ENCODE measurements at places on chromosomes 11 and 22.

GRCh38 chr22:41369837-41370236 lies 11.9 kb upstream of the TEF start:
- DNase-seq, result no peak

- no peak for DNase-seq
These were observed 280.6 kb downstream of the LARGE1 start for GRCh38 chr22:33639588-33640254.

DNA sequence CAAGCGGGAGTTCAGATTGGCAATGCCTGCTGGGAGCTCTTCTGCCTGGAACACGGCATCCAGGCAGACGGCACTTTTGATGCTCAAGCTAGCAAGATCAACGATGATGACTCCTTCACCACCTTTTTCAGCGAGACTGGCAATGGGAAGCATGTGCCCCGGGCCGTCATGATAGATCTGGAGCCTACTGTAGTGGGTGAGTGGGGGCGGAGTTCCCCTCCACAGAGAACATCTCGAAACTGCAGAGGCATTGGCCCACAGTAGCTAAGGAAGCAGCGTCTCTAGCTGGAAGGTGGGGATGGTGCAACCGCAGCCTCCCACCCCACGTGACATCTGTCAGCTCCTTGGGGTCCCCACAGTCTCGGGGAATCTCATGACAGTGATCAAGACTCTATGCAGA lies 10.9 kb downstream of the TUBA8 start:
- no peak for DNase-seq

- no peak for DNase-seq
These were observed 12.7 kb downstream of the OR51B4 start for GRCh38 chr11:5288906-5289550.

DNA sequence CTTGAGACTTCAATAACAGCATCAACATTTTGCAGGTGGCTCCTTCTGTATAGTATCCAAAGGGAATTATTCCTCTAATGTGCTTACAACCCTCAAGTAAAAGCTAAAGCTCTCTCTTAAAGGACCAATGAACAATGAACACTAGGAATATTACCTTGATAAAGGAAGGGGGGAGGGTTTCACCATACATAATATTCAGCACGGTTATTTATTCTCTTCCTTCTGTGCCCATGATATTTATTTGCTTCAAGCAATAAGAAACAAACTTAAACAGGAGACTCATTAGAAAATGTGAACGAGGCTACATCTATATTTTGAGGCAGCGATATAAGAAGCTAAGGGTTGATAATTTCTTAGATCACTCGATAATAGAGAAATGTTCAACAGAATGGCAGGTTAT lies 21.2 kb downstream of the BLID start:
- DNase-seq, result no peak

- peak; percentile 58 for DNase-seq
These were observed at the start of gene STX3 for GRCh38 chr11:59754859-59755700. Gene STX3, plus strand, starts transcription at chr11:59755376. Its CDS starts 230 bp downstream, at chr11:59755606.

GRCh38 chr11:74466916-74467885 lies at the start of gene KCNE3:
Gene KCNE3, minus strand, starts transcription at chr11:74467549. Its CDS starts 9,986 bp downstream, at chr11:74457563.
- DNase-seq, result no peak

GRCh38 chr22:23692598-23693291 lies 1.9 kb downstream of the RGL4 start:
- DNase-seq, result no peak

GRCh38 chr11:61671527-61671926 lies 8.7 kb upstream of the DAGLA start:
- DNase-seq, result no peak

DNA sequence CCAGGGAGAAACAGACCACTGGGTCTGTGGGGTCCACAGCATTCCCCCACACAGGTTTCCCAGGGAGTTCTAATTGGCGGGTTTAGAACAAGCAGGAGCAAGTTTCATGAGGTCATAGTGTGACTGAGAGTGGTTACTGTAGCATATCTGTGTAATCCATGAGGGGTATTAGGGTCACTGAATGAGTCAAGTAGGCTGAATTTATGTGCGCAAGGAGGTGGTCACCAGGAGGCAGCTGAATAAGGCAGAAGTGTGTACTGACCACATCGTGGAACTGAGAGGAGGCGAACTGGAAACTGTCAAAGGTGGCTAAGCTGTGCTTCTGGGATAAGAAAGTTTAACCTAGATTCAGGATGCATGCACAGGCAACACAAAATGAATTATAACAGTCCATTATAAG lies 876.0 kb downstream of the METTL15 start:
- no peak for DNase-seq

DNA sequence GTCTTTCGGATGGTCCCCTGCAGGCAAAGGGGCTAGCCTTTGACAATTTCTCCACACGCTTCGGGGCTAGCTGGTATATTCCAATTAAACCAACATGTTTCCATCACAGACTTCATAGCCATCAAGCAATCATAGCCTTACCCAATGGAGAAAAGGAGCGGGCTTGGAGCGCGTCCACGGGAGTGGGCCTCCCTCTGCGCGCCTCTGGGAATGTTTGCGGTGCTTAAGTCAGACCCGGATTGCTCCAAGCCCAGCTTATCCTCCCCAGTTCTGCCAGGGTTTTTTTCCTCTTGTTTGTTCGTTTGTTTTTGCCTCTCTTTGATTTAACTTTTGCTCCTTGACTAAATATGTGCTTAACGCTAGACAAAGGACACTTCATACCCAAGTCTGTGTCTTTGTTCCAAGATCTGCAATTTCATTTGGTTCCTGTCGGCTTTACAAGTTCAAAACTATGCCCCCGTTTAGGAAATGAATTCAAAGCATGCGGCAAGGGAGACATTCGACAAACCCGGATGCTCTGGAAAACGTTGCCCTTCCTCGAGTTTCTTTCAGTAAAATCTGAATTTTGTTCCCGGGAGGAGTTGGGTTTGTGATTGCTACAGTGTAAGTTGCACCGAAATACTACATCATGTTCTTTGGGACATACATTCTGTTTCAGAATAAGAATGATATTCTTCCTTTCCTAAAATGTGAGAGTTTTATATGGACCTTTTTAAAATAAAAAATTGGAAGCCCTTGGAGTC lies 1.0 kb upstream of the GLB1L2 start:
- no peak for DNase-seq

DNA sequence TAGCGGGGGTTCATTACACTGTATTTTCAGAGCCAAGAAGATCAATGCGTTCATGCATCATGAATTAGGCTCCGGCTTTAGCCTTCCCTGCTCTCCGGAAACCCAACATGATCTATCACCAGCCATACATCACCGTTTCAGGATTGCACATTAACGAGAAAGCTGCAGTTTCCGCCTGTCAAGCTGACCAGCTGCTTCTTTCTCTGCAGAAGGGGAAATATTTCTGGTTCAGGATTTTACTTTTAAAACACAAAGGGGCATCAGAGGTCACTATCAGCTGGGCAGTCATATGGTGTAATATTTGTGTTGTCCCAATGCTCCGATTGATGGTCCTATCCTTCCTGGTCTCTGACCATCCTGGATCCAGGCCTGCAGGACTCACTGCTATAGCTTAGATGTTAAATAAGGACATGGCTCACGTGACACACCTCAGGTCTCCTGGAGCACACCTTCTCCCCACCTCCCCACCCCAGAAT lies 21.4 kb upstream of the CADM1 start:
- DNase-seq, result no peak

GRCh38 chr11:133922078-133922870 lies 34.5 kb downstream of the IGSF9B start:
- DNase-seq, result no peak
